ENCODE measurements at places on chromosomes 1 and 21.

GRCh38 chr21:28867401-28867800 lies 125.3 kb downstream of the LTN1 start:
- no peak for DNase-seq

- DNase-seq, result no peak
Observed at GRCh38 chr21:34639882-34640788, 25.2 kb upstream of the RCAN1 start.

DNA sequence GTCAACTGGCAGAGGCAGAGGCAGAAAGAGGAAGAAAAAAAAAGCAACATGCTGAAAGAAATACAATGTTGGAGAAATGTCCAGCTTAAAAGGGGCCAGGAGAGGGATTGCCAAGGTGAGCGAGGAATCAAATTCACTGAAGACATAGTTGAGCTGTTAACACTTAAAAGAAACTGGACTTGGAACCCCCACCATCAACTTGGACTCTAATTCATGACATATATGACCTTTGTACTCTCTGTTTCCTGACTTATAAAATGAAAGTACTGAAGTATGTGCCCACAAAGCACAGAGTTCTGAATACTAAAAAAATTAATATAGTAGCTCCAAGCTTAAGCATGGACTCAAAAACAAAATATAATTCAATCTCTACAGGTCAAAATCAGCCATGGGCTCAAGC lies 16.1 kb downstream of the PRR9 start:
- no peak for DNase-seq

GRCh38 chr21:42970946-42971653 lies 3.3 kb upstream of the PKNOX1 start:
- DNase-seq, result no peak

DNA sequence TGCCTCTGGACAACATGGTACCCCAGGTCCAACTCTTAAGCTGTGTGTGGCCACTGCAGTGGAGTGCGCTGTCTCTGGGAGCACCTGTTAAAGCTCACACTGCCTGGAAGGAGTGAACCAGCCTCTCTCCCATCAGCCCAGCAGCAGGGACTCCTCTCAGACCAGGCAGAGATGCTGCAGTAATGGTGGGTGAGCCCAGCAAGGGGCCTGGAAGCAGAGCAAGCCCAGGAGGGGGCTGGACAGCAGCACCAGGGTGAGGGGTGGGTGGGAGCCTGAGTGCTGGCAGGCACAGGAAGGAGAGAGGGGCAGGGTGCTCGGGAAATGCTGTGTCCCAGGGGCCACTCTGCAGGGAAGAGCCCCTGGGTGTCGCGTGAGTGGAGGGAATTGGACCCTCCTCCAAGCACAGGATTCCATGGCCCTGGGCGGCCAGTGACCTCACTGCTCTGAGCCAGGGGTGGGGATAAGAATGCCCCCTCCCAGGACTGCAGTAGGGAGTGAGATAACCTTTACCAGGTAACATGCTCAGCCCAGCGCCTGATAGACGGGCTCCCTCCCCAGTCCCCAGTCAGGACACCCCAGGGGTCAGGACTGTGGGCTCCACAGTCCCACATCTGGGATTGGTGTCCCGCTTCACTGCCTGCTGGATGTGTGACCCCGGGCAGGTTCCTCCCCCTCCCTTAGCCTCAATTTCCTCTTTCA lies 313.1 kb downstream of the MATN1 start:
- DNase-seq, result no peak

DNA sequence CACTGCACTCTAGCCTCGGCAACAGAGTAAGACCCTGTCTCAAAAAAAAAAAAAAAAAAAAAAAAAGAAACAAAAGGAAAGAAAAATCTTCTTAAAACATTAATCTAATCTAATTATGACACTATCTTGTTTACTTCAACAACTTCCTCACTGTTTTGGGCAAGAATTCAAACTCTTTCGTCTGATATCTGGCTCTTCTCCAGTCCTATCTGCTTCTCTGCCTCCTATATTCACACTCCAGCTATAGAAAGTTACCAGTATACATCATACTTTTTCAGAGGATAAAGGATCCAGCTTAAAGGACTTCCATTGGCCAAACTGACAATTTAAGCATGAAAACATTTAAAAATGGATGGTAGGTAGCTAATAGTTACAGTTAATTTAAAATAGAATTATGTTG lies 47.3 kb downstream of the EIF2B3 start:
- no peak for DNase-seq

GRCh38 chr1:23979387-23979880 lies 693 bp downstream of the SRSF10 start:
- DNase-seq, result no peak

GRCh38 chr21:32364796-32365195 lies 28.0 kb downstream of the URB1 start:
- no peak for DNase-seq

GRCh38 chr1:119865627-119866026 lies 30.7 kb downstream of the ADAM30 start:
- DNase-seq, result no peak

GRCh38 chr1:154179946-154180687 lies 11.8 kb downstream of the TPM3 start:
- DNase-seq, result no peak

- DNase-seq, result no peak
Observed at GRCh38 chr1:15261155-15262002, 14.4 kb downstream of the FHAD1 start.

GRCh38 chr1:37028981-37029617 lies 5.2 kb downstream of the GRIK3 start:
- DNase-seq, result no peak

DNA sequence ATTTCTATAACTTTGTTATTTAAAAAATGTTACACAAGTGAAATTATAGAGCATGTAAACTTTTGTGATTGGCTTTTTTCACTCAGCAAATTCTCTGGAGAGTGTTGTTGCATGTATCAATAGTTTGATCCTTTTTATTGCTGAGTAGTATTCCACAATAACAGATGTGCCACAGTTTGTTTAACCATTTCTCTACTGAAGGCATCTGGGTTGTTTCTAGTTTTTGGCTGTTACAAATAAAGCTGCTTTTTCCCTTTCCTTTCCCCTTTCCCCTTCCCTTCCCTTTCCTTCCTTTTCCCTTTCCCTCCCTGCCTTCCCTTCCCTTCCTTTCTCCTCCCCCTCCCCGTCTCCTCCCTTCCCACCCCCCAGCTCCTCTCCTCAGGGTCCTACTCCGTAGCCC lies 15.9 kb downstream of the TUFT1 start:
- no peak for DNase-seq

DNA sequence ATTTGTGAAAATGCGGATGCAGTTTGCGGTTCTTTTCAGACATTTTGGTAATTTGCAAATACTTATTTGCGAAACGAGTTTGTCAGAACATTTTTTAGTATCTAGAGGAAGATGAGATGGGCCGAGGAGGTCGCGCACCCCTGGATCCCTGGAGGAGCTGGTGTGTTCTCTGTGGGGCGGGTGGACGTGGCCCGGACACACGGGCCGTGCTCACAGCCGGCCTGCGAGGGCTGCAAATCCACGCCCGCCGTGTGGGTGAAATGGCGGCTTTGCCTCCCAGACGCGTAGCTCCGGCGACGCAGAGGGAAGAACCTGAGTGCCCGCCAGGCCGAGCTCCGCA lies 9.3 kb upstream of the TTLL10 start:
- no peak for DNase-seq

- DNase-seq, result no peak
Observed at GRCh38 chr1:2386636-2387611, 4.4 kb downstream of the MORN1 start.

DNA sequence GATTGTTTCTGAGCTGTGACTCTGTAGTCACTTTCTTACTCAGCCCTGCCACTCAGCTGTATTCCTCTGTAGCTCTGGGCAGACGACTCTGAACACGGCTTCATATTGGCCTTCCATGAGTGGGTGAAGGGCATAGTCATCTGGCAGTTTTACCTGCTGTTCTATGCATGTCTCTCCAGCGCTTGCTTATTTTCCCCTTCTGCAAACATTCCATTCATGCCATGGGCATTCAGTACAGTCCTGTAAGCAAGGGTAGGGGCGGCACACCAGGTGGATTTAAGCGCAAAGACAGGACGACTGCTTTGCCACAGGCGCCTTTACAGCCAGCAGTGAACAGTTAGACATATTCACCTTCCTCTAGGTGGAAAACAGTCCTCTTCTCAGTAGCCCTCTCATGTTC lies 4.4 kb upstream of the WDR26 start:
- no peak for DNase-seq

DNA sequence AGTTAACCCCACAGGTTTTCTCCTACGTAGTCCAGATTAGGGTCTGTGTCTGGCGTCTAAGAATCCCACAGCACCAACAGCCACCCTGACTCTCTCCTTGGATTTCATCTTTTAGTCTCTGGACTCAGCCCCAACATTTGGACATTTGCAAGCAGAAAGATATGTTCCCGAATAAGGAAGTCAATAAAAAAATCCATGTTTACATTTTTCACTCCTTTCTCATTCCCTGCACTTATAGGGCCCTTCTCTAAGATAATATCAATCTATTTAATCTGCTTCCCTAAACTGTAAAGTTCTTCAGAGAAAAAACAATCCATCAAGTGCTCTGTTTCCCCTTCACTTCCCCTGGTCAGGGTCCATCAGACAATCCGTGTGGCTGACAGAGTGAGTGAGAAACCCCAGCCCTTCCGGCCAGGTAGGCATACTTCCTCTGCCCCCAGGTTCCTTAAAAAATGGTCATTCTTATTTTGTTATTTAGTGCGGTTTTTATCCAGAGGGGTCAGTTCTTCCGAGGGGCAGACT lies 105.9 kb upstream of the CDC42BPA start:
- no peak for DNase-seq

DNA sequence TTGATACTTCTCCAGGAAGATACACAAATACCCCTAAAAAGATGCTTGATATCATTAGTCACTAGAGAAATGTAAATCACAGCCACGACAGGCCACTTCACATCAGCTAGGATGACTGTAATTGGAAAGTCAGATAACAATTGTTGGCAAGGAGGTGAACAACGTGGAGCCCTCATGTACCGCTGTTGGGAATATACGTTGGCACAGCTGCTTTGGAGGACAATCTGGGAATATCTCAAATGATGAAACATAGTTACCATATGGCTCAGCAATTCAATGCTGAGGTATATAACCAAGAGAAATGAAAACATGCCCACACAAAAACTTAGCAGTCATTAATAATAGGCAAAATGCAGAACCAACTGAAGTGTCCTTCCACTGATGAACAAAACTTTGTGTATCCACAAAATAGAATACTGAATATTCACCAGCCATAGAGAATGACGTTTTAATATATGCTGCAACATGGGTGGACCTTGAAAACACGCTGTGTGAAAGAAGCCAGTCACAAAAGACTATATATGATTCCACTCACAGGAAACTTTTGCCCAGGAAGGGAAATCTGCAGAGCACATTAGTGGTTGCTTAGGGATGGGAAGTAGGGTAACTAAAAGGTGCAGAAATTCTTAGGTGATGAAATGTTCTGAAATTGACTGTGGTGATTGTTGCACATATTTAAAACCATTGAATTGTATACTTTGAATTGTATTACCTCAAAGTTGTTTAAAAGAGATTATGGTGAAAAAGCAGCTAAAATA lies 95.4 kb downstream of the AHCTF1 start:
- no peak for DNase-seq

DNA sequence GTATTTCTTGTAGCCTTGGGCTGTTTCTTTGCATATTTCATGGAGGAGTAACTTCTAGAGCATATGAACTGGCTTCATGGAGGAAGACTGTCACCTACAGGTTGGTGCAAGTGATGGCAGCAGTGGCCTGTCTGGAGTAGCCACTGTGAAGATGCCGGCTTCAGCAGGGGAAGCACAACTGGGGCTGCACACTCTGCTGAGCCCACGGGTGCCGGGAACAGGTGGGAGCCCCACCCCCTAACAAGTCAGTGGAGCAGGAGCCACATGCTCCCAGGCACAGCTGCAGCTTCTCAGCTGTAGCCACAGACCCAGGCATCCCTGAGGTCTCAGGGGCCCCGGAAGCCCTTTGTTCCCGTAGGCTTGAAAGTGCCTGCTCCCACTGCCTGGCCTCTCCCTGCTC lies 43.2 kb upstream of the C1orf185 start:
- DNase-seq, result no peak

DNA sequence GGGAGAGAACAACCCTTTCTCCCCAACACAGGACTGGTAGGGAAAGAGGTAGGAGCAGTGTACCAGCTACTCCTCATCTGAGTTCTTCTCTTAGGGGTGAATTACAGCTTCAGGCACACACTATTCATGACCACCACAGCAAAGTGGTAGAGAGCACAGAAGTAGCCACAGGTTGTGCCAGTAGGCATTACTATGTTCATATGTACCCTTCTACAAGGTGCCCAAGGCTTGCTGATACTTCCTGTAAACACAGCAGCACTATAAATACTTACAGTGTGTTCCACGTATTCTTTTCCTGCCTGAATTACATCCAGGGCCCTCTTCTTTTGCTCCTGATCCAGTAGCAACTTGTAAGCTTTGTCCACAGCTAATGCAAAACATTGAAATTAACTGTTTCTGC lies 23.1 kb downstream of the DNAJC8 start:
- DNase-seq, result no peak

All from cortex of kidney (tissue), 1 donor.